ENCODE measurements at places on chromosomes 6 and 20.

GRCh38 chr20:51396365-51396909 lies 146.1 kb downstream of the NFATC2 start:
- no peak overlapping the region for H3K27ac ChIP-seq
- DNase-seq = no peak
- no peaks in the 10 kb centered on the region for H3K27me3 ChIP-seq
- H3K4me3 ChIP-seq = no peak overlapping the region
- no peaks in the 10 kb centered on the region for H3K4me1 ChIP-seq

DNA sequence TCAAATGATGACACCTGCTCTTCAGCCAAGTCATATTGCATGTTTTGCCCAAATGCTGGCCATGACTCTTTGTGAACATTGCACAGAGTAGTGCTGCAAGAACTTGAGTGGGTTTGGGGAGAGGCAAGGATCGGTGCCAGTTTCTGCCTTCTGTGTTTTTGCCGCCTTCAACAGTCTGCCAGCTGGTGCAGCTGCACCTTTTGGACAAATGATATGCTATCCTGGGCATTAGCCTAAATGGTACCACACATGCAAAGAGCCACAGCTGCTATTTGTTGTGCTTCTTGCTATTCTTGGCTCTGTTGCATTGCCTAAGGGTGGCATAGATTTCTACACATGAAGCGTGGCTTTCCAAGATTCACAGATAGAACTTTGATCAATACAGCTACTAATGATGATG lies 189.0 kb upstream of the CCN2 start:
- DNase-seq = no peak
- H3K4me3 ChIP-seq = no peak overlapping the region
- no peaks in the 10 kb centered on the region for H3K27me3 ChIP-seq
- H3K4me1 ChIP-seq = no peaks in the 10 kb centered on the region
- H3K27ac ChIP-seq = no peak overlapping the region

DNA sequence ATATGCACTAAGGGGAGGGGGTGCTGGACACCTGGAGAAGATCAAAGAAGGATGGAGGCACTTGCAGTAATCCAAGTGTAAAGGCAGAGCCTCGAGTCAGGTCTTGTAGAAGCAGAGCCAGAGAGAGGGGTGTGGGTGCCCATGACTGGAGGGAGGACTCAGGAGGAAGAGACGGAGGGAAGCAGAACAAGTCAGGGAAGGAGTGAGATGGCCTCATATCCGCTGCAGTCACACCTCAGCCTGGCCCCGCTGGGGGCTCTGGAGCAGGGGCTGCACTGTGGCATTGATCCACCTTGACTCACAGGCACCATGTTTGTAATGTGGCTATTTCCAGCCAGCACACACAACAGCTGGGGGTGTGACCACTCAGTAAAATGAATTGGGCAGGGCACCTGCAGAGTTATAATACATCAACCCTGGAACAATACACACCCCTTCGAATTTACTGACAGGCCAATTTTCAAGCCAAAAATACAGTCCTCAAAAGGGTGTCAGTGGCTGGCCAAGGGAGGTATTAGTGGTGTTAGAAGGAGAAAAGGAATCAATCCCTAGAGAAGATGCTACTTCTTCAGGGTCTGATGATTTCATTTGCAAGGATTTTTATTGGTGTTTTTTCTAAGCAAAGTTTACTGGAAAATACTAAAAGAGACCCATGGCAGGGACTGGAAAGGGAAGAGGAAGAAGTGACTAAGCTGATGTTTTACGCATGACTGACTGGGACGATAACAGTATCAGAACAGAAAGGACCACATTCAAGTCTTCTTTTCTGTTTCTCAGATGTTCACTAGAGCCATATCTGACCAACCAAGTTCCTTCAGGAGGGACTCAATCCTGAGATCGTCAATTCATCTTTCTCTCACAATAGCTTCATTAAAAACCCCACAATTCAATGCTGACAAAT lies 18.9 kb upstream of the NXT1 start:
- H3K27me3 ChIP-seq = no peaks in the 10 kb centered on the region
- no peak overlapping the region for H3K4me3 ChIP-seq
- no peaks in the 10 kb centered on the region for H3K36me3 ChIP-seq
- no peak overlapping the region for H3K27ac ChIP-seq
- H3K4me1 ChIP-seq = no peaks in the 10 kb centered on the region

GRCh38 chr6:128855581-128856085 lies 27.3 kb upstream of the LAMA2 start:
- no peaks in the 10 kb centered on the region for H3K4me1 ChIP-seq
- no peak overlapping the region for H3K4me3 ChIP-seq
- no peaks in the 10 kb centered on the region for H3K36me3 ChIP-seq
- no peak for DNase-seq
- no peak overlapping the region for H3K27ac ChIP-seq

DNA sequence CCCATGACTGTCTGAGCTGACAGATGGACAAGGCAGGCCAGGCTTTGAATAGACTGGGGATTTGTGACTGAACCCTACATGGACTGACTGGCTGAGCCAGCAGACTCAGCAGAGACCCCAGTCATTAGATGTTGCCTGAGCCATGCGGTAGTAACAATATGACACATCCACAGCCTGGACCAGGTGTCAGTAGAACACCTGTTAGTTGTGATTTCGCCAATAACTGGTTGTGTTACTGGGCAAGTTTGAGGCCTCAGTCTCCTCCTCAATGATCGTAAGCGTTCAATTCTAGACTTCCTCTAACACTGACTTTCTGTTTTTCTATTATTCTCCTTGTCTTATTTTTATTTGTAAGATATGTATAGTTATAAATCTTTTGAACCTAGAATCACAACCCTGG lies 311.9 kb upstream of the MAP3K7 start:
- H3K36me3 ChIP-seq = no peaks in the 10 kb centered on the region
- DNase-seq = no peak
- H3K4me3 ChIP-seq = no peak overlapping the region

GRCh38 chr20:48619126-48620101 lies 208.4 kb downstream of the PREX1 start:
- no peaks in the 10 kb centered on the region for H3K27me3 ChIP-seq
- H3K4me1 ChIP-seq = no peaks in the 10 kb centered on the region
- no peak overlapping the region for H3K4me3 ChIP-seq

DNA sequence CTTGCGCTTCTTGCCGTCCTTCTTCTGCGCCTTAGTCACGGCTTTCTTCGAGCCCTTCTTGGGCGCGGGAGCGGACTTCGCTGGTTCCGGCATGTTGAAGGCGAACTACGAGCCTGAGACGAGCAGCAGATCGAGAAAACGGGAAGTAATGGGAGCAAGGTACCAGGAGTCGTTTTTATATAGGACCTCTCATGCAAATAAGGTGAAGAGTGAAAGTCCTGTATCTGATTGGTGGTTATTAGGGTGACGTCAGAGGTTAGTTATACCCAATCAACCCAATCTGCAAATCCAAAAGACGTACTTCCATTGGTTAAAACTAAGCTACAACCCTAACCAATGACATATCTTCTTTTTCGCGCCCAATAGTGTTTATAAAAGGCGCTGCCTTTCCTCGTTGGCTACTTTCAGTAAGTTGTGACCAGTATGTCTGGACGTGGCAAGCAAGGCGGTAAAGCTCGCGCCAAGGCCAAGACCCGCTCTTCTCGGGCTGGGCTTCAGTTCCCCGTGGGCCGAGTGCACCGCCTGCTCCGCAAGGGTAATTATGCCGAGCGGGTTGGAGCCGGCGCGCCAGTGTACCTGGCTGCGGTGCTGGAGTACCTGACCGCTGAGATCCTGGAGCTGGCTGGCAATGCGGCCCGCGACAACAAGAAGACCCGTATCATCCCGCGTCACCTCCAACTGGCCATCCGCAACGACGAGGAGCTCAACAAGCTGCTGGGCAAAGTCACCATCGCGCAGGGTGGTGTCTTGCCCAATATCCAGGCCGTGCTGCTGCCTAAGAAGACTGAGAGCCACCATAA lies 100.6 kb upstream of the PRSS16 start:
- no peaks in the 10 kb centered on the region for H3K36me3 ChIP-seq
- H3K27me3 ChIP-seq = no peaks in the 10 kb centered on the region
- peak overlapping the region; percentile 86 for H3K4me3 ChIP-seq
- peak; percentile 93 for DNase-seq
- H3K4me1 ChIP-seq = peaks cover 3% of the 10 kb centered on the region
- peak overlapping the region; percentile 98 for H3K27ac ChIP-seq

DNA sequence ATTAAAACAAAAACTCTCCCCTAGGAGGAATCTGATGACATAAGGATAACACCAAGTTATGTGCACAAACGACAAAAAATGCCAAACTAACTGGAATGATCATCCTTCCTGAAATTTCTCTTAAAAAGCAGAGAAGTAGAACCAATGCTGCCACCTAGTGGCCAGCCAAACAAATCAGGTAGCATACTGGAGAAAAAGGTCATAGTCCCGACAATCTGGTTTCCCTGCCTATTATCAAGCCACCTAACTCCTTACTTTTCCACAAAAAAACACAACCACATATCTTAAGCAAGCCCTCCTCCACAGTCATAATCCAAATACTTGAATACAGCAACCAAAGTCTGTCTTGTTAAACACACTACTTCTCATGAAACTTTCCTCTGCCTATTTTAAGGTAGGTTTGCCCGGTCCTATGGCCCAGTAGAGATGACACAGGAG lies 5.3 kb downstream of the OARD1 start:
- H3K27ac ChIP-seq = no peak overlapping the region
- 0 out of 2 replicates have a peak, but pooled peaks cover 2% of the 10 kb centered on the region for H3K4me1 ChIP-seq
- DNase-seq = no peak
- H3K4me3 ChIP-seq = no peak overlapping the region
- H3K36me3 ChIP-seq = peaks cover 48% of the 10 kb centered on the region

GRCh38 chr6:11618533-11618932 lies 81.0 kb downstream of the TMEM170B start:
- no peak for DNase-seq
- no peaks in the 10 kb centered on the region for H3K27me3 ChIP-seq
- H3K4me1 ChIP-seq = no peaks in the 10 kb centered on the region
- no peaks in the 10 kb centered on the region for H3K36me3 ChIP-seq
- H3K27ac ChIP-seq = no peak overlapping the region

- H3K27me3 ChIP-seq = no peaks in the 10 kb centered on the region
- H3K4me1 ChIP-seq = no peaks in the 10 kb centered on the region
- no peak for DNase-seq
- H3K4me3 ChIP-seq = no peak overlapping the region
- no peak overlapping the region for H3K27ac ChIP-seq
- no peaks in the 10 kb centered on the region for H3K36me3 ChIP-seq
Measured at GRCh38 chr20:15895560-15896084, 677.6 kb downstream of the KIF16B start.

DNA sequence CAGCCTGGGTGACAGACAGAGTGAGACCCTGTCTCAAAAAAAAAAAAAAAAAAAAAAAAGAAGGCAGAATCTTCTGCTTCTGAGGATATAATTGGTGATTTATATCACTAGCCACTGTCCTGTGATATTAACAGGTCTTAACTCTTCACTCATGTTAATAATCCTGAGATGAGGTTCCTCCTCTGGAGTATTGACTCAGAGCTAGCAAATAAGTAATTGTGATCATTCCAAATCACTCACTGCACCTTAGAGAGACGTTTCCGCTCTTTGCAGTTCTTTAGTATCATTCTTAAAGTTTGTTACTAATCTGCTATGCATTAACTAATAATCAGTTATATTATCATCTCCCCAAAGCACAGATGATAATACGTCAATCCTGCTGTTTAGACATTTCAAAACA lies 41.6 kb upstream of the NOX3 start:
- H3K36me3 ChIP-seq = no peaks in the 10 kb centered on the region
- H3K27ac ChIP-seq = no peak overlapping the region
- H3K27me3 ChIP-seq = no peaks in the 10 kb centered on the region
- no peak overlapping the region for H3K4me3 ChIP-seq

DNA sequence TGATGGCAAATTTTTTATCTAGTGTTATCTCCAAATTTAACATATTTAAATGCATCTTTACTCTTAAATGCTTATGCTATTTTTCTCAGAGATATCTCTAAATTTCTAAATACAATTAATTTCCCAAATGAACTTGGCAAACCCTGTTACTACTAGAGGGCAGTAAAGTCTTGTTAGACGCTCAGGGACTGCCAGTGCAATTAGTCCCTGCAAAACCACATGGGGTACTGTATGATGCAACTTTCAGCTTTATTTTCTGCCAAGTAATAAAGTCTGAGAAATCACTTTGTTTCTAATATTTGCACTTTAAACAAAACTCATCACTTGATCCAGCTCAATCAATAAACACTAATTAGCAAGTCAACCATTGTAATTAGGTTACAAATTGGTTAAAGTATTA lies 76.0 kb upstream of the ADGRB3 start:
- no peak overlapping the region for H3K4me3 ChIP-seq
- no peak for DNase-seq
- peaks cover 3% of the 10 kb centered on the region for H3K4me1 ChIP-seq

DNA sequence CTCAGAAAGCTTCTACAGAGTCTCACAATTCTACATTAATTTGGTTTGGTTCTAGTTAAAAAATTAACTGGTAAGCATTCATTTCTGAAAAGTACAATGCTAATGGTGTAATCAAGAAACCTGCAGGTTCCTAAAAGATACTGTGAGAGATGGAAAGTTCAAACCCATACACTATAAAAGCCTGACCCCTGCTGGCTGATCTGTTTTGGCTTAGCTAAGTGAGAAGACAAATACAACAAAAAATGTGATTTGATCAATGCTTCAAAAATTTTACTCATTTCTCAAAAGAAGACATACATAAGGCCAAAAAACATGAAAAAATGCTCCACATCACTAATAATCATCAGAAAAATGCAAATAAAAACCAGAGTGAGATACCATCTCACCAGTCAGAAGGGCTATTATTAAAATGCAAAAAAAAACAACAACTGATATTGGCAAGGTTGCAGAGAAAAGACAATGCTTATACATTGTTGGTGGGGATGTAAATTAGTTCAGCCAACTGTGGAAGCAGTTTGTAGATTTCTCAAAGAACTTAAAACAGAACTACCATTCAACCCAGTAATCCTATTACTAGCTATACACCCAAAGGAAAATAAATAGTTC lies 102.8 kb downstream of the MOXD1 start:
- H3K4me1 ChIP-seq = no peaks in the 10 kb centered on the region
- no peaks in the 10 kb centered on the region for H3K36me3 ChIP-seq
- H3K27ac ChIP-seq = no peak overlapping the region
- H3K27me3 ChIP-seq = no peaks in the 10 kb centered on the region
- peak; percentile 53 for DNase-seq

DNA sequence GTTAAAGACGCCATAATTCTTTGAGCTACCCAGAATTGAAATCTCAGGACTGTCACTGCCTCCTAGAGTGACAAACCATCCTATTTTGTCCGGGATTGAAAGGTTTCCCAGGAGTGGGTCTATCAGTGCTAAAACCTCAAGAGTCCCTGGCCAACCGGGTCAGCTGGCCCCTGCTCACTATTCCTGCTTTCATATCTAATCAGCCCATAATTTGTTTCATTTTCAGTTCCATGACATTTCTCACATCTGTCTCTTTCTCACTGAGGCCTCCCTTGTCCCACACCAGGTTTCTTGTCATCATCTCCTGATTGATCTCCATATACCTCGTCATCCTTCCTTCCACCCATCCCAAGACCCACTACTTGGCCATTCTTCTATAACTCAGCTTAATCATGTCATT lies 98.2 kb downstream of the SLC35B3 start:
- H3K36me3 ChIP-seq = no peaks in the 10 kb centered on the region
- DNase-seq = no peak
- H3K27ac ChIP-seq = no peak overlapping the region
- H3K4me1 ChIP-seq = no peaks in the 10 kb centered on the region
- H3K27me3 ChIP-seq = no peaks in the 10 kb centered on the region
- H3K4me3 ChIP-seq = no peak overlapping the region

- no peaks in the 10 kb centered on the region for H3K36me3 ChIP-seq
- no peaks in the 10 kb centered on the region for H3K27me3 ChIP-seq
- H3K27ac ChIP-seq = no peak overlapping the region
- no peaks in the 10 kb centered on the region for H3K4me1 ChIP-seq
- no peak overlapping the region for H3K4me3 ChIP-seq
Measured at GRCh38 chr6:45611491-45611890, 233.8 kb upstream of the SUPT3H start.
